ENCODE measurements at places on chromosomes 5 and 9.

DNA sequence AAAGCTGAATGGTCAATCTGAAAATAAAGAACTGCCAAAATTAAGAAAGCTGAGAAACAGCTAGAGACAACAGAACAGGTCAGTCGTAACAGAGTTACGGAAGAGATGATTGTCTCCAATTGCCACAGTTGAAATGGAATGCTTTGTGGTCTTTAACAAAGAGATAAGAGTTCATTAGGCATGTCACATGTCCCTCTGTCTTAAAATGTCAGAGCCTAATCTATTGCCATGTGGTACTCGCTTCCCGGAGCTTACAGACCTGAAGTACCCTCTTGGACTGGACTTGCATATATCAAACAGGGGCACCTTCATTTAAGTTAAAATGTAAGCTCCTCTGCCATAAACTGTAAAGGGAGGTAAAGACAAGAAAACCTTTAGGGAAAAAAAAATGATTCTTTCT lies 19.7 kb downstream of the TTC39B start:
- no peak for DNase-seq

- DNase-seq, result no peak
Observed at GRCh38 chr5:157571357-157571827, 4.2 kb downstream of the ADAM19 start.

DNA sequence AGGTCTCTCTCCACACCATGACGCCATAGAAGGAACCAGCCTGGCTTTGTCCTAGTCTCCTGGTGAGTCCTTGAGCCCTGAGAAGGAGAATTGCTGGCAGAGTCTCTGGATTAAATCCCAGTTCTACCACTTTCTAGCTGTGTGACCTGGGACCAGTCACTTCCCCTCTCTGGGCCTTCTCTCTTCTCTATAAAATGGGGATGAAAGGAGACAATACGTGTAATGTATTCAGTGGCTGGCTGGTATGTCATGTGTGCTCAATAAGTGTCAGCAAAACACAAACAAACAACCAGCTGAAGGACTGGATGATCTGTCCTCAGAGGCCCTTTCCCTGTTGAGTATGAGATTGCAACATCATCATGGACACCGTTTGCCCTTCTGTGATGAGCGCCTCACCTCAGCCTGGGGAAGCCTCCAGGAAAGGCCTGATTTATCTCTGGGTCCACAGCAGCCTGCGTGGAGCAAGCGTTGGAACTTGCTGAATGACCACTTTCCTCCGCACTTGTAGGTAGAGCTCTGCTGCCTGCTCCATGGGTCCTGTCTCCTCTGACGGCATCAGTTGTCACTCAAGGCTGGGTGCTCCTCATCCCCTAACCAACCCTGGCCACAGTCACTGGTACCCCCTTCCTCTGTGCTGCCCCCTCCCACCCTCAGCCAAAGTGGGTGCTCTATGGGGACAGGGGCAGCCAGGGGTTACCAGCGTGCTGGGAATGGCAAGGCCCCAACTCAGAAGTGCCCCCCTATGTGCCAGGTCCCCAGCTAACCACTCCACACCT lies 3.6 kb upstream of the NR5A1 start:
- no peak for DNase-seq

DNA sequence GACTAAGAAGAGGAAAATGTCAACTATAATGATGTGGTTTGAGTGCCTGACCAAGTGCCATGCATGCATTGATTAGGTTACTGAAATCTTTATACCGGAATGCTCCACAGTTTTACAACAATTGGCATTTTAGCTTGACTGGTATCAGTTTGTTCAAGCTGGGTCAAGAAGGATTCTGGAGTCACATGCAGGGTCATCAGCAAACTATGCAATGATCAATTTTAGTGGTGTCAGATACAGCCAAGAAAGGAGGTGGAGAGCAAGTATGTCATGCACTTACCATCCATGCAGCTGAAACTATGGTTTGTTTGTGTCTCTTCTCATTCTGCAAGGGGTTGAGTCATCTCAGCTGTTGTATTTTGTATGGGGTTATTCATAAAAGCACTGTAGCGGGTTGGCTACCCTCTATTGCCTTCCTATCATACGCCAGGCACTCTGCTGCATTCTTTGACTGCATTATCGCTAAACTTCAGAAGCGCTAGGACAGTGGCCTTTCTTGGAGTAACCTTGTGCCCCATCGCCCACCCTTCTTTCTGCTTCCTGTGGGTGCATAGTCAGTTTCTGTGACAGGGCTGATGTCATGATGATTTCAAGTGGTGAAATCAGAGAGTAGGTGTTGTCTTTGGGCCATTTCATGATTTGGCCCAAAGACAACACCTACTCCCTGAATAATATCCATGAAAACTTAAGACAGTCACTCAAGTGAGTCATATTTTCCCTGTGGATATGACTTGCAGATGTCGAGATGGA lies 145.4 kb downstream of the MTX3 start:
- DNase-seq, result peak; percentile 73

DNA sequence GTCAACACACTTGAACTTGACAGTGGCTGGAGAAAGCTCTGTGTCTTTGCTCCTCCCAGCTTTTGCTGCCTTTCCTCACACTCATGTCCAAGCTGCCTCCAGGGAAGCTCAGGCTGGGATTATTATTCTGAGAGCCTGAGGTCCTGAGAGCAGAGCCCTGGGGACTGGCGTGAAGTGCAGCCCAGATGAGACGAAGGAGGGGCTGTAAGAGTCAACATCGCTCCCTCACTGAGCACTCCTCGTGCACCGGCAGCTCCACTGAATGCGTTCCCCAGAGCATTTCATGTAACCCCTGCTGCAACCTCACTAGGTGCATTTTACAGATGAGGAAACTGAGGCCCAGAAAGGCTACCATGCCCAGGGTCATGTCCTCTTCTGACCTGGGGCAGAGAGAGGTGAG lies 63.5 kb upstream of the PHYKPL start:
- DNase-seq, result no peak

DNA sequence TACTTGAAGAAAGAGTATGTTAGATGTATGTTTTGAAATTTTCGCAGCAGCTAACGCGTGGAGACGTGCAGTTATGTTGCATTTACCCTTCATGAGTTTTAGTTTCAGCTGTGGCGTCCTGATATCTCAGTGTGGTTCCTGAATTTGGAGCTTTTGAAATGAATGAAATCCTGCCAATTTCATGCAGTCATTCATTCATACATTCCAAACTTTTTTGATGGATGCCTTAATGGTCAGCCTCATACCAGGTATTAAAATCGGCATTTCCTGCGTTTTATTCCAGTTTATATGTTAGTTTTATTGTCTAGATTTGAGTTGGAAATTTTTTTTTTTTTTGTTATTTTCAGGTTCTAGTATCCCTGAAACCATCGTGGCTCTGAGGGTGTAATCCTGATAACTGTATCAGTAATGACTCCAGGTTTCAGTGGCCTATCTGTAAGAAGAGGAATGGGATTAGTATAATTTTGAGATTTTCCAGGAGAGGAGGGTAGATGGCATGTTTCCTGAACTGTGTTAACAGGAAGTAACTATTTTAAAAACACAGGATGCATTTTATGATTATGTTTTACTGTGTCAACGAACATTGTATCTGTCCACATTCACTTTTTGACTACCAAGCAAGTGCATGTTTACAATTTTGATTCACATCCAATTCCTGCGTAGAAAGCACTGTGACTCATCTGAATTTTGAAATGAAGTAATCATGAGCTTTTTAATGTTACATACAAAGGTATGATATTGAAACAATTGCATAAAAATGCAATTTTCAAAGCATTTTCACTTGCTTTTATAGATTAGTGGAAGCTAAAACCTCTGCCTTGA lies 1.0 kb downstream of the FOCAD start:
- DNase-seq, result peak; percentile 18

DNA sequence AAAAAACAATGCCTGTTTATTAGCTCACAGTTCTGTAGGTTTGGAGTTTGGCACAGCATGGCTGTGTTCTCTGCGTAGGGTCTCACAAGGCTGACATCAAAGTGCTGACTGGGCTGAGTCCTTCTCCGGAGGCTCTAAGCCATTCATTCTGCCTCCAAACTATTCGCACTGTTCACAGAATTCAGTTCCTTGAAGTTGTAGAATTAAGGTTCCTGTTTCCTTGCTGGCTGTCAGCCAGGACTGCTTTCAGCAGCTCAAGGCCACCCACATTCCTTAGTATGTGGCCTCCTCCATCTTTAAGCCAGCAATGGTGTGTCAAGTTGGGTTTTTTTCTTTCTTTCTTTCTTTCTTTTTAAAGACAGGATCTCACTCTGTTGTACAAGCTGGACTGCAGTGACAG lies 161.9 kb downstream of the CDH6 start:
- no peak for DNase-seq

GRCh38 chr9:33661176-33661575 lies 134.2 kb upstream of the PRSS3 start:
- DNase-seq, result no peak

GRCh38 chr5:169577951-169578350 lies 5.6 kb upstream of the SPDL1 start:
- no peak for DNase-seq
